ENCODE measurements at places on chromosomes 5 and 9.

- DNase-seq = no peak
Observed at GRCh38 chr5:81337803-81338202, 36.4 kb downstream of the ZCCHC9 start.

GRCh38 chr5:128472036-128472435 is 66.0 kb downstream of the FBN2 start:
- no peak for DNase-seq

- DNase-seq = no peak
Observed at GRCh38 chr5:112795944-112796678, 58.4 kb downstream of the APC start.

- DNase-seq = peak; percentile 5
Observed at GRCh38 chr5:79301046-79301712, 65.2 kb downstream of the JMY start.

DNA sequence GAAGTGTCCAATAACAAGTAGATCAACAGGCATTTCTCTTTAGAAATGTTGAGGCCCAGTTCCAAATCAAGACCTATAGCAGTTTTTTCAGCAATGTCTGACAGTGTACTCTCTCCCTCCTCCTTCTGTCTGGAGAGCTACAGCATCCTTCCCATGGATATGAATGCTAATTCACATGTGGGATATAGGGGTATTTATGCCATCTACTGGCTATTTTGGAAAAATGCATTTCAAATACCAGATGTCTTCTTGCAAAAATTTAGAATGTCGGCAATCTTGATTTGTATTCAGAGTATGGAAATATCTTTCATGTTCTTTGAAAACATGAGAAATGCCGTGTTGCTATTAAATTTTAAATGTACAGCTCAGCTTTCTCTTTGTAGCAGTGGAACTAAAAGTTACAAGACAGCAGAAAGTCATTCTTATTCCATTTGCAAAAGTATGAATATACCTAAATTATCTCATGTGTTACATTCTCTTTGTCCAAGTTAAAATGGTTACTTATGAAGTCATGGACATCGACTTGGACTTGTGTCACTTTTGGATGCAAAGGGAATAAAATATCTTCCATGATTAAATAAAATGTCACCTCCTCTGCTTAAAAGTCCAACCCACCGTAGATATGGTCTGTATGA is 647.8 kb downstream of the TAF11L14 start:
- DNase-seq = peak; percentile 76

DNA sequence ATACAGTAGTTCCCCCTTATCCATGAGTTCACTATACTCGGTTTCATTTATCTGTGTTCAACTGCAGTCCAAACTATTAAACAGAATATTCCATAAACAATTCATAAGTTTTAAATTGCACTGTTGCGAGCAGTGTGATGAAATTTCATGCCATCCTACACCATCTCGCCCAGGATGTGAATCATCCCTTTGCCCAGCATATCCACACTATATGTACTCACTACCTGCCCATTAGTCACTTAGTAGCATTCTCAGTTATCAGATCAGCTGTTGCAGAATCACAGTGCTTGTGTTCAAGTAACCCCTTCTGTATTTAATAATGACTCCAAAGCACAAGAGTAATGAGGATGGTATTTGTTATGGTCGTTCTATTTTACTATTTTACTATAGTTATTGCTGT is 51.5 kb downstream of the SHOC1 start:
- peak; percentile 82 for DNase-seq

GRCh38 chr5:131186561-131187256 is 16.0 kb downstream of the LYRM7 start:
- no peak for DNase-seq

DNA sequence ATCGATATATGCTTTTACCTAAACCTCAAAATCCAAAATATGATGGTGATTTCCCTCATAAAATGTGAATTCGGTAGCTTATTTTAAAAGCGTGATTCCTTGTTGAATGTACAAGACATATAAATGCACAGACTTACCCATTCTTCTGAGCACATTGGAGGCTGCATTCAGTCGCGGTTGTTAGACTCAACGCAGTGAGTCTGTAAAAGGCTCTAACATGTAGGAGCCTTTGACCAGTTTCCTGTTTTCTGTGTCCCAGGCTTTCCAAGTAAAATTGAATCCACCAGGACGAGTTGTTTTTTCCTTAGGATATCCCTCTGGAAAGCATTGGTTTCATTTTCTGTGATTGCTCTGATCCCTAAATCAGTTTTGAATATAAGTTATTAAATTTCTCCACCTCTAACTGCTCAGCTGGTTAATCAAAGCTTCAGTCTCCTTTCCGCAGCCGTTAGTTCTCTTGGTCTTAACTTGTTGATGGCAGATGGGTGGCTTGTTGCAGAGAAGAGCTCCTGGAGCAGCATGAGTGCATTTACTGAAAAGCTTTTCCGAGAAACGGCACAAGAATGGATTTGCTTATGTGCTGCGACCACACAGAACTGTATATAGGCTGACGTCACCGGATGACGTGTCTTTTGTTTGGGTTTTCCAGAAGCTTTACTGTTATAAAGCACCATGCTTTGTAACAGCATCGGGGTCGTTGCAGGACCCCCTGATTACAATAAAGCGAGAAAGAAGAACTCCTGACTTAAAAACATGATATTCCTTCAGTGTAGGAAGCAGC is at the start of gene LRRTM2:
Gene LRRTM2 (minus strand): TSS at position 565 of the 781 bp plus-strand sequence. CDS start 424 bp downstream, at position 141.
- DNase-seq = peak; percentile 66

- DNase-seq = no peak
Observed at GRCh38 chr9:138020795-138021182, 143.2 kb downstream of the CACNA1B start.

GRCh38 chr5:154820383-154820782 is 30.0 kb downstream of the FAXDC2 start:
- no peak for DNase-seq

GRCh38 chr5:78574731-78575161 is 73.8 kb downstream of the LHFPL2 start:
- no peak for DNase-seq

- no peak for DNase-seq
Observed at GRCh38 chr5:115962239-115962564, at the start of gene LVRN. LVRN (plus strand) TSS chr5:115962475; CDS start chr5:115962618, 143 bp downstream.

- peak; percentile 82 for DNase-seq
Observed at GRCh38 chr5:123036391-123037103, at the start of gene PPIC. PPIC (minus strand) TSS chr5:123036725; CDS start chr5:123036625, 100 bp downstream.

GRCh38 chr5:55625589-55625909 is 86.6 kb downstream of the SLC38A9 start:
- no peak for DNase-seq

- no peak for DNase-seq
Observed at GRCh38 chr9:38416461-38416860, 7.8 kb downstream of the IGFBPL1 start.

- DNase-seq = no peak
Observed at GRCh38 chr9:126027566-126027965, 280.4 kb downstream of the PBX3 start.

DNA sequence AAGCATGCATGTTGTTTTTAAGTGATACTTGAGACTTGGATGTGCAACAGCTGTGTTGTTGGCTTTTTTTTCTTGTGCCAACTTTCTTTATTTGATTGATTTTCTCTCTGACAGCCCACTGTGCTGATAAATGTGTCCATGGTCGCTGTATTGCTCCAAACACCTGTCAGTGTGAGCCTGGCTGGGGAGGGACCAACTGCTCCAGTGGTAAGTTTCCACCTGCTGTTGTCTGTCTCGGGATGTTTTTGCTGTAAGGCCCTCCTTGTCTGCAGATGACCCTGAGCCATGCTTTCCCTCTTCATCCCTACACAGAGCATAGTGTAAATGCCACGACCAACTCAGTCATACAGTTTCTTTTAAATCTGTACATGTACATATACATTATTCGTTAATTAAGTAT is 79.2 kb downstream of the MEGF10 start:
- no peak for DNase-seq

DNA sequence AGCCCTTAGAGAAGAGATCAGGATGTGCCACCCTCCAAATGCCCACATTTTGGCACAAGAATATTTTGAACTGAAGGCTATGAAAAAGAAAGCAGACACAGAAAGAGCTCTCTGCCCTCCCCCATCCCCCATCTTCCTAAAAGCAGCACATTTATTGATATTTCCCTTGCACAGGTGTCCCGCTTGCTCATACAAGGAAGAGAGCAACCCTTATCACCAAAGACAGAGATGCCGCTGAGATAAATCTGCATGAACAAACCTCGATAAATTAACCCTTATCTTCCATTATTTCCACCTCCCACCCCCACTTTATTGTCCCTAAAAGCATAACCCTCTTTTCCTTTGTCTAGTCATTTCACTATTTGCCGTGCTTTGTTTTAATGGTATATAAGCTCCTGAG is 1.8 kb downstream of the SLC28A3 start:
- DNase-seq = no peak

GRCh38 chr5:133927300-133928180 is 40.9 kb downstream of the C5orf15 start:
- no peak for DNase-seq

DNA sequence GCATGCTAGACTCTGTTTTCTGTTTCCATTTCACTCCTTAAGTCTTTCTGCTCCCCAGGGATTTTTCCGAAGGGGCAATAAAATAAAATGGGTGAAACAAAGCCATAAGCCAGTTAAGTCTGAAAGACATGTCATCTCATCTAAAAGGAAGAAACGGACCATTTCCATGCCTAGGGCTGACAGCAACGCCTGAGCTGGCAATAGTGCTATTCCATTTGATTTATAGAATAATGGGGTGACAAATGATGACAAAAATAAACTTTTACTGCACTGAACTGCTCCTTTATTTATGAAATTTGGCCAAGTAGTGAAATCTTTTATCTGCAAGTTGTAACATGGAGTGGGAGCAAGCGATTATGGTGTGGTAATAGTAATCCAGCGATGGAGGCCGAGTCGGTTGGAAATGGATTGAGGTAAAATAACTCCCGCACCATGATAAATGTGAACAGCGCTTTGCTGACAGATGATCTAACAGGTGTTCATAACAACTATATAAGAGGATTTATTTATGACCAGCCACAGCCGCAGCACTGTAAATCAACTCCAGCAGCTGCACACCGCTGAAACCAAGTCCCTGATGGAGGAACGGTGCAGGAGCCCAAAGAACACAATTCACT is 219.8 kb upstream of the TBCA start:
- DNase-seq = no peak

GRCh38 chr5:67493676-67494075 is 297.1 kb upstream of the CD180 start:
- DNase-seq = peak; percentile 31

GRCh38 chr5:115578657-115579056 is 23.6 kb downstream of the TICAM2 start:
- no peak for DNase-seq

DNA sequence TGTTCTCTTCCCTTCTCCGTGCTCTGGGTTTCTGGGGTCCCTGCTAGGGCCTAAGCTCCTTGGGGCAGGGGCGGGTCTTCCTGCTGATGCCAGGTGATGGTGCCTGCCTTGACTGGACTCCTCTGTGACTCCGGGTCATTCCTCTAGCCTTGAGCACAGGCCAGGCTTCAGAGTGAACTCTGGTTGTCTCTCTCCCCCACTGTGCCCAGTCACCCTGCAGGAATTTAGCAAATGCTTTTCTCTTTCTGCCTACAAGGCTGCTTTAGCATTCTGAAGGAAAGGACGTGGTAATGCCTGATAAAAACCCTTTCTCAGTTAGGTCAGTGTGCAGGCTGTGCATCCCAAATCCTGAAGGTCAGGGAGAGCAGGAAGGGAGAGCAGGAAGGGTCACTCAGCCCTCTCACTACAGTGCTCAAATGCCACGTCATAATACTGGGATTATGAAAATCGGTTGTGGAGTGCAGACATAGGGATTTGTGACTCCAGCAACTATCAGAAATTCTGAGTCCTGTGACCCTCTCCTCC is 2.7 kb downstream of the CXCL14 start:
- no peak for DNase-seq

DNA sequence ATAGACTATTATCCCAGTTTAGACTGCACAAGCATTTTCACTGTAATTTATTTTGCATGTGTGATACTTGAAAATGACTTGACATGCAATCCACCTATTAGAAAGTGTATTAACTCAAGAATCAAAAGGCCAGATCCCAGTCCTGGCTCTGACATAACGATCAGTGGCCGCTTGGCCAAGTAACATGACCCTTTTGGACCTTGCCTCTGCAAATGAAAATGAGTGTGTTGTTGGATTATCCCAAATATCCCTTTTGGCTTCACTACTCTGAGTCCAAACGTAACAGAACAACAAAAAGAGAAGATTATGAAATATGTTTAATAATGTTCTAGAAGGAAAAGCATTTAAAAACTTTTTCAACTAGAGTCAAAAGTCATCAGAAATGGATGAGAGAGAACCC is 19.0 kb downstream of the DMGDH start:
- DNase-seq = no peak

DNA sequence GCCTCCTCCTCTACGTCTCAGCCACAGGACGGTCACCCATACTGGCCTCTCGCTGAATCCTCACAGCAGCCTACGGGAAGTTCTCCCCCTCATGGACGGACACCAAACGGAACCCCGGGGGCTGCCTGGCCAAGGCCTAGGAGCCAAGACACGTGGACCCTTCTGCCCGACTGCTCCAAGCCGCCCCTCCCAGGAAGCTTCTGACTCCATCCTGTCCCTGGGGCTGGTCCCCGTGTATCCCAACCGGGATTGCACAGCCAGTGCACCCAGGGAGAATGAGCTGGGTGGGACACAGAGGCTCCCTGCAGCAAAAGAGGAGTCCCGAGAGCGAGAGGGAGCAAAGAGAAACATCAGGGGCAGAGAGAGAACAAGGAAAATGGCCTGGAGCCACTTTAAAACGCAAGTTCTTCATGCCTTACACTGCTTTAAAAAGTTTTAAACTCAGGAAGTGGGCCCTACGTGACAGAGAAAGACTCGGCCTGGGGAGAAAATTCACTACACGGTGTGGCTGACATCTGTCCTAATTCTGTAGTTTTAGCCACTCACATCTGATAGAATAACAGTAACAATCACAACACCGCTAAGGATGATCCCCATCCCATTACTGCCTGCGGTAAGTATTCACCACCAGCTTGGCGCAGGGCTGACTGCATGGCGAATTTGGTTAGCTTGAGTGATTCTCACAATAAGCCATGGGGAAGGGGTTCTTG is 3.0 kb downstream of the FAM78A start:
- no peak for DNase-seq

GRCh38 chr9:99360026-99360425 is 137.9 kb downstream of the SEC61B start:
- no peak for DNase-seq

DNA sequence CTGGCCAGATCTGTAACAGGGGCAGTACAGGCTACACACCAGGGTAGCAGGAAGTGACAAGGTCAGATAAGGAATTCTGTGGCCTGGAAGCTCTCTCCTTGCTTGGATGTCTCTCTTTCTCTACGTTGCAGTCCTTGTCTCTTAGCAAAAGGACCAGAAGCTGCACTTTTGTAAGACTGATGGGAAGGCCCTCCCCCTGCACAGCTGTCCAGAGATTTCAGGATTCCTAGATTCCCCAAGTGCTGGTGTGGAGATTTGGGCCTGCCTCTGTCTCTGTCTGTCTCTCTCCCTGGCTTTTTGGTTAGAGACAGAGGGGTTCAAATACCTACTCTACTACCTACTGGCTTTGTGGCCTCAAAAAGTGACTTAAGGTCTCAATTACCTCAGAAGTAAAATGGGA is 10.0 kb upstream of the CNTFR start:
- DNase-seq = no peak

Measured in fibroblast of pulmonary artery (primary cell).